ENCODE measurements at places on chromosomes 5 and 9.

DNA sequence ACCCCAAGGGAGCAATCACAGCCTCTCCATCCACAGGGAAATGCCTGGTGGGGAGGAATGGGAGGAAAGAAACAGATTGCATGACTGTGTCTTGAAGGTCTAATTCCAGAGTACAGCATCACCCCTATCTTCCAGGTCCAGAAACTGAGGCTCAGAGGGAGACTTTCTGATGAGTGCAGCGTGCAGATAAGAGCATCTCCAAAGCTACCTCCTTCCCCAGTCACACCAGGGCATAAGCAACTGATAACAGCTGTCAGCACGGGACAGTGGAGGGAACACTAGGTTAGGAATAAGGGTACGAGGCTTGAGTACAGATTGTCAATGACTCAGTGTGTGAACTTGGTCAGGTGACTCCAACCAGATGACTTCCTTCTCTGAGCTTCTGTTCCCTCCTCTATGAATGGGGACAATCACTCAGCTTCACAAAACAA lies 126.9 kb downstream of the KCNIP1 start:
- DNase-seq = no peak

DNA sequence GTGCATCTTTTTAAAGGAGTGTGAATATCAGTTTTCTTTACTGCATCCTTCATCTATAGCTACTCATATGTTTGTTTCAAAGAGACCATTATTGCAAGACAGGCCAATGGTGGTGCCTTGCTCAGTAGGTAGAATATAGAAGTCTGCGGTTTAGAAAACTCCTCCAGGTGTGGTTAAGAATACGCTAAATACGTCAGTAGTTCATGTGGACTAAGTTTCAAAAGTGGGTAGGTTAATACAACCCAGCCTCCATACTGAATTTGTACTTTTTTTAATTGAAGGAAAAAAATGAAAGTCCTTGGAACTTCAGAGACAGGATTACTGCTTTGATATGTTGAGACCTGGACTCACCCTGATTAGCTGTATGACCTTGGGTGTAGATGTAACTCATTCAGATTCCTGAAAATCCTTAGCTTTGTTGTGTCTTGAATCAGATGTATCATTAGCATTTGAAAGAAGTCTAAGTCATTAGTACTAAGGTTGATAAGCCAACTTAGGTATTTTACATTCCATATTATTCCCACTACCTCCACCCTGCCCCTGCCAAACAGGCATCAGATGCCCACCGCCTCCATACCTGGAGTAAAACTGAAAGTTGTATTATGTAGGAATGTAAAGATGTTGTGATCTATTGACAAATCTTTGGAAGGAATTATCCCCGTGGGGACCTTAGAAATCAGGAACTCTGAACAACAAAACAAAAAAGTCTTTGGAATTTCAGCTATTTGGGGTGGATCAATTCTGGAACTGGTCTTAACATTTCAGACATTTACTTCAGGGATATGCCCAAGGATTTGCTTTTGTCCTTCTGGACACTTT lies 6.1 kb downstream of the BASP1 start:
- DNase-seq = no peak

DNA sequence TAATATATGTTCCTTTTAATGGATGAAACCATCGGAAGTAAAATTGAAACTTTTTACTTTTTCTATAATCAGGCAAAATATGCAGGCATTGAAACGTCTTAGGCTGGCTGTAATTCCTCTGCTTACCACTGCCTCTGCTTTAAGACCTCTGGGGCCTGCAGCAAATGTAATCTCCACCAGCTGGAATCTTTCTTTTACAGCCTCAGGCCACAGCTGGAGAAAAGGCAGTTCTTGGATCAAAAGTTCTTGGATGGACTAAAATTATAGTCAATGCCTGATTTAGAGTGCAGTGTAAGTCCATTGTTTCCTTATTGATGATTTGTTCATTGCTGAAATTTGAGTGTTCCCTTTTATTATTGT lies 396.7 kb downstream of the KCTD16 start:
- DNase-seq = no peak

GRCh38 chr5:72433522-72433921 lies 73.7 kb downstream of the ZNF366 start:
- no peak for DNase-seq

- no peak for DNase-seq
Measured at GRCh38 chr5:71988808-71989207, 118.5 kb upstream of the MAP1B start.

GRCh38 chr9:128818099-128818838 lies at the start of gene ENDOG:
ENDOG (plus strand) TSS chr9:128818500; CDS start chr9:128818685, 185 bp downstream.
- DNase-seq = peak; percentile 91

GRCh38 chr5:154568589-154568988 lies 90.6 kb upstream of the HAND1 start:
- DNase-seq = no peak
